ENCODE measurements at places on chromosomes 4 and X.

DNA sequence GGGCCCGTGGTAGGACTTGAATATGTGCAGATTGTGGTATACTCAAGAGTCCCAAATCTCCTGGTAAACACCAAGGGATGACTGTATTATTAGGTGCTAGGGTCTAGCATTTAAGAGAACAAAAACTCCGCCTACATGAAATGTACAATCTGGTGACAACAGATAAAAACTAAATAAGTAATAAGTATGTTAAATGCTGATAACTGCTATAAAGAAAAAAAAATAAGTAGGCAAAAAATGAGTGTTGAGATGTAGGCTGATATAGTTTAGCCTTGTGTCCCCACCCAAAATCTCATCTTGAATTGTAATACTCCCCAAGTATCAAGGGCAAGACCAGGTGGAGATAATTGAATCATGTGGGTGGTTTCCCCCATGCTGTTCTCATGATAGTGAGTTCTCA lies 23.4 kb downstream of the OTUD4 start:
- no peak for DNase-seq

- DNase-seq: no peak
These were observed 40.3 kb downstream of the HSPA4L start for GRCh38 chr4:127822430-127822829.

DNA sequence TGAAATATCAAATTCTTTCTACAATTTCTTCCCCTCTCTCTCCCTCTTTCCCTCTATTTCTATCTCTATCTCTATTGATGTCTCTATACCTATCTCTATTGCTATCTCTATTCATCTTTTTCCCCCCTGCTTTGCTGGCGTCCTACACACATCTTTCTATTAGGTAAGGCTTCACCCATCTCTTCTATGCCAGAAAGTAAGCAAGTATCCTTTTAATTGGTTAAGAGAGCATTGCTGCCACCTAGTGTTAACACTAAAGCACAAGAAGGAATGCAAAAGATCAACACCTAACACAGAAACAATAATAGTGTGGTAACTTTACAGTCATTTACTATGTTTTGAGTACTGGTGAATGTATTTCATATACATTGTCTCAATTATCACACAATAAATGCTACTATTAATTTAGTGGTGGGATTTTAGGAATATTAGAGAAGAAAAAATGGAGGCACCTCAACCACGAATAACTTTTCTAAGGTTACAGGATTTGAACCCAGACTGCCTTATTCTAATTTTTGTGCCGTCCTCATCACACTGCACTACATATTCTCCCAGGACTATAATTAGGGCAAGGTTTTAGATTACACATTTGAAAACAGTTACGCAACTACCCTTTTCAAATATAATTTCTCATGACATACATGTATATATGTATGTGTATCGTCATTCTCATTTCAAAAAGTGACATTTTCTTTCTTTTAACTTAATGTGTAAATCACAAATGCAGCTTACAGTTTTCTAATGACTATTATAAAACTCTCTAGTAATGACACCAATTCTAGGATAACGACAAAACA lies 3.7 kb upstream of the C4orf36 start:
- no peak for DNase-seq

GRCh38 chr4:185898413-185898812 lies 86.4 kb upstream of the SORBS2 start:
- DNase-seq: no peak

DNA sequence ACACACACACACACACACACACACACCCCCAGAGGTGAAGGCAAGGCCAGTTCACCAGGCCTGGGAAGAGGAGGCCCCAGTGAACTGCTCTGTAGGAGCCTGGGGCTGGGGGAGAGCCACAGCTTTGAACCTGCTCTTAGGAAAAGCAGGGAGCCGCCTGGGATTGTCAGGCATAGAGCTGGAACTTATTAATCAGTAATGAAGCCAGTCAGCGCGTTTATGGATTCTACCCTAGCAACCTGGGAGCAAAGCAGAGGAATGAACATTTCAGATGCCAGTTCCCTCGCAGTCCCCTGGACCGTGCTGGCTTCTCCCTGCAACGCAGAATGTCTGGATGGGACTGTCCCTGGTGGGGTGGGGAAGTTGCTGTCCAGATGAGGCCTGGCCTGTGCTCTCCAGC lies 45.3 kb upstream of the DDX3X start:
- DNase-seq: no peak

- no peak for DNase-seq
These were observed 9.7 kb upstream of the SOX3 start for GRCh38 chrX:140514554-140514953.

- no peak for DNase-seq
These were observed 37.9 kb downstream of the MFAP3L start for GRCh38 chr4:169988252-169988651.

DNA sequence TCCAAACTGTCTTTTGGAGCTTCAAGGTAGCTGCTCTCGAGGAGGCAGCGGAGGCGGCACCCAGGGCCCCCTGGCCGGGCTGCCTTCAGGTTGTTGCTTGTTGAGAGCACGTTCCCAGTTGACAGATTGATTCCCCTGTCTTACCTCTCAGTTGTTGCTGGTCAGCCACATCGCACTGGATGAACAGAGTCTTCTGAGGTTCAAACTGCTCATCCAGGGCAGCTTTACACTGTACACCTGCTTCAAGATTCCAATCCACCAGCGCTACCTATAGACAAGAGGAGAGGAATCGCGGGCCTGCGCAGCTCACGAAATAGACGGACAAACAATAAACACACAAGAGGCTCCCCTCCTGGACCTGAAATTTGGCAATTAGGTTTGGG lies 497 bp downstream of the HPGD start:
- no peak for DNase-seq

- no peak for DNase-seq
These were observed at the start of gene SFRP2 for GRCh38 chr4:153788413-153789276. Gene SFRP2 (minus strand): TSS chr4:153789083. CDS start chr4:153788835, 248 bp downstream.

GRCh38 chr4:149884529-149885181 lies 69.0 kb upstream of the IQCM start:
- no peak for DNase-seq
